ENCODE measurements at places on chromosomes 7 and 10.
A peak's percentile ranks its signal among the peaks of the same experiment; 100 is the strongest.

DNA sequence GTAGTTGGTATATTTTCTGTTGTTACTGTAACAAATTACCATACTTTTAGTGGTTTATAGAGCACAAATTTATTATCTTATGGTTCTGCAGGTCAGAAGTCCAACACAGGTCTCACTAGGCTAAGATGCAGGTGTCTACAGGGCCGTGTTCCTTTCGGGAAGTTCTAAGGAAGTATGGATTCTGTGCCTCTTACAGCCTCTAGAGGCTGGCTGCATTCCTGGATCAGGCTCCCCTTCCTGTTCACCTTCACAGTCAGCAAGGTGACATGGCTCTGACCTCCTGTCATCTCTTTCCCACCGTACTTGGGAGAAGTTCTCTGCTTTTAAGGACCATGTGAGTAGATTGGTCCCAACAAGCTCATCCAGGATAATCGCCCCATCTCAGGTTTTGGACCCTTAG lies 37.3 kb downstream of the BMPR1A start:
- no peak for DNase-seq

DNA sequence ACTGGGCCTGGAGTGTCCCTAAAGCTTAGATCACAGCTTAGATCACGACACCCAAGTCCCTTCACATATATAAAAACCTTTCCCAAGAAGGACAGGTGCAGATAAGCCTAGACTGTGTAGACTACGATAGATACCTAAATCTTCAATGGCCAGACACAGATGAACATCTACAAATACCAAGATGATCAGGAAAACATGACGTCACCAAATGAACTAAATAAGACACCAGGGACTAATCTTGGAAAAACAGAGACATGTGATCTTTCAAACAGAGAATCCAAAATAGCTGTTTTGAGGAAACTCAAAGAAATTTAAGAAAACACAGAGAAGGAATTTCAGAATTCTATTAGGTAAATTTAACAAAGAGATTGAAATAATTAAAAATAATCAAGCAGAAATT lies 1082.6 kb upstream of the PHF14 start:
- no peak for DNase-seq

GRCh38 chr7:1021366-1021765 lies 23.0 kb upstream of the GPR146 start:
- no peak for DNase-seq

- DNase-seq: no peak
Measured at GRCh38 chr10:97047083-97047736, 138.5 kb downstream of the SLIT1 start.

DNA sequence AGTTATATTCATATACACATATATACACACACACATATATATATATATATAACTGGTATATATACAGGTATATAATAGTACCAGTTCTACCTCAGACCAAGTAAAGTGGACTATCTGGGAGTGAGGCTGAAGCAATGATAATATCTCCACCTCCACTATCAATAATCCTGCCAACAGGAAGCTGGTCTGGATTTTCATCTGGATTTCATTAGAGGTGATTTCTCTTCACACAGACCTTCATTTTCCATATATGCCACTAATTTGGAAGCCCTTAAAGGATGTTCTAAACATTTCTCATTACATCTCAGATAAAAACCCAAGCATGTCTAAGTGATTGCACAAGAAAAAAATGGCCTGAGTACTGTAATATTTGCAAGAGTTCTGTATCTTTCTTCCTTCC lies 1.7 kb upstream of the SLC35B4 start:
- no peak for DNase-seq

GRCh38 chr10:102628451-102628911 lies 15.8 kb upstream of the TRIM8 start:
- no peak for DNase-seq

- no peak for DNase-seq
Measured at GRCh38 chr10:66927971-66928770, 2.3 kb downstream of the LRRTM3 start.

DNA sequence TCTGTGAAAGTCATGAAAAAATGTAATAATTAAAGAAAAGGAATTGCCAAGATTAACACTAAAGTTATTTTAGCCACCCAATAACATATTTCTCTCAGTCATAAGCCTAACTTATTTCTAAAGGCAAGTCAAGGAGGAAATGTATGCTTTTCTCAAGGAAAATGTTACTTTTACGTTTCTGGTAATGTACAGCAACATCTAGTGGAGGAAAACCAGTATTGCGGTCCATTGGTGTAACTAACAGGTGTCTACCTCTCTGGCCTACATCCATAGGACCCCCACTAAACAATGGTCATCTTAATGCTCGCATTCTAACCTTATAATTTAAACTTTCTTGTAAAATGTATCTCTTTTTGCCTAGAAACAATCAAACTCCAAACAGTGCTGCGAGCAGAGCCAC lies 437.5 kb downstream of the KIF20B start:
- no peak for DNase-seq

DNA sequence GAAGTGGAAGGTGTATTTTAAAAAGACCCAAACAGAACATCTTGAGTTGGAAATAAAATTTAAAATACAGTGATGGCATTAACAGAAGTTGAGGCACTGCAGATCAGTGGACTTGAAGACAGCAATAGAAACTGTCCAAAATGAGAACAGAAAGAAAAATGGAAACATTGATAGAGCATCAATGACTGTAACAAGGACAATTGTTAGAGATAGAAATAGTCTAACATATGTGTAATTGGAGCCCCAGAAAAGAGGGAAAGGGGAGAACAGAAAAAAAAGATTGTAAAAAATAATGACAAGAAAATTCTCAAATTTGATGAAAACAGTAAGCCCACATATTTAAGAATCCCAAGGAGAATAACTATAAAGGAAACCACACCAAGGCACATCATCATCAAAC lies 29.4 kb downstream of the VKORC1L1 start:
- no peak for DNase-seq

DNA sequence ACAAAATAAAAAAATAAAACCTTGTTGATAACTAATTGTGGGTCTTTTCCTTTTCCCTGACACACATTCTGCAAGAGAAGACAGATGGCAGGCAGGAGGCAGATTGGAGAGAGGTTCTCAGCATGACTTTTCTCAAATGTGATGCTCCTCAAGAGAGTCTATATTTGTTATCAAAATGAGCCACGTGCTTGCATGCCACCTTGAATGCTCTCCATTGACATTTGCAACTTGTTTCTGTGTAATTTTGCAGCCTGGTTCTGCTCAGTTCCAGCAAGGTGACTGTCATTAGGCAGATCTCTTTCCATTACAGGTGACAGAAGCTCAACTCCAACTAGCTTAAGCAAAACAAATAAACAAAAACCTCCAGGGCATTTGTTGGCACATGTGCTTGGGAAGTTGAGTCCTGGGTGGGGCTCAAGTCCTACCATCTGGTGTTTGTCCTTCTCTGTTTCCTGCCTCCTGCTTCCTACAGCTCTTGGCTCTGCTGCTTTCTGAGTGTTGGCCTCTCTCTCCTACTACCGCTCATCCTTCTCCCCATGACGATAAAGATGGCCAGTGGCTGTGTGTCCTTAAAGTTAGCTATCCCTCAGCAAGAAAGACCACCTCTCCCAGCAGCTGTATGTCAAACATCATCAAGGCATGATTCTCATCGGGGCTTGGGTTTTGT lies 56.7 kb downstream of the GRK5 start:
- DNase-seq: no peak

- DNase-seq: no peak
Measured at GRCh38 chr7:75992083-75992755, 2.2 kb downstream of the TMEM120A start.

DNA sequence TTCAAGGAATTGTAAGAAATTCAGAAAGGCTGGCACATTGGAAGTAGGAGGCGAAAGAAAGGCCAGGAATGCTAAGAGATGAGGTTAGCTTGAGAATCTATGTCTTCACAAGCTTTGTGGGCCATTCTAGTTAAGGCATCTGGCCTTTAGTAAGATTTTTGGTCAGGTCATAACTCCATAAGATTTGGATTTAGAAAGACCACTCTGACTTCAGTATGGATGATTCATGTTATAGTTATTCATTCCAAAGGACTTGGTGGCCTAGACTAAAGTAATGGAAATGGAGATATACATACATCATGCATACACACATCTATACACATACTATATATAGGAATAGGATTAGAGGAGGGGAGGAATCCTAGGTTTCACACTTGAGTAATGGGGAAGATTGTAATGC lies 77.5 kb downstream of the SEPTIN7 start:
- no peak for DNase-seq

GRCh38 chr7:94133460-94133859 lies 129.3 kb upstream of the BET1 start:
- no peak for DNase-seq

GRCh38 chr7:12765431-12766100 lies 78.1 kb downstream of the ARL4A start:
- no peak for DNase-seq

- DNase-seq: peak; percentile 17
Measured at GRCh38 chr10:122435212-122435827, 19.1 kb upstream of the ARMS2 start.

GRCh38 chr7:32515890-32516550 lies 20.7 kb downstream of the AVL9 start:
- DNase-seq: no peak

GRCh38 chr7:18886832-18887231 lies 230.6 kb downstream of the TWIST1 start:
- DNase-seq: no peak

- no peak for DNase-seq
Measured at GRCh38 chr7:90749774-90750173, 153.7 kb downstream of the CDK14 start.

DNA sequence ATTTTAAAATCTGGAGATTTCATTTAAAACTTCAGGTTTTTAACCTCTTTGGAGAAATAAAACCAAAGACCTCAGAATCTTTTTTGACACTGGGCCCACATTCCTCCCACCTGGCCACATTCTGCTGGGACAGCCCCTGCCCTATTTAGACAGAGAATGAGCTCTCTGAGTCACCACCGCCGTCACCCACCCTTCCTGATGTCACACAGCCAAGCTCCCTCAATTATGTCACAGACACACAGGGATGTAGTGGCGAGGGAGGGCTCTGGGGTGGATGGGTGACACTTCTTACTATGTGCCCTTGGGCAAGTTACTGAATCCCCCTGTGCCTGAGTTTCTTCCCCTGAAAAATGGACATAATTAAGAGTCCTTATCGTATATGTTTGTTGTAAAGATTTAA lies 162.6 kb downstream of the RAB11FIP2 start:
- no peak for DNase-seq

GRCh38 chr10:114320249-114321116 lies 81.4 kb downstream of the VWA2 start:
- no peak for DNase-seq

GRCh38 chr10:4353964-4354363 lies 472.0 kb upstream of the AKR1E2 start:
- no peak for DNase-seq

DNA sequence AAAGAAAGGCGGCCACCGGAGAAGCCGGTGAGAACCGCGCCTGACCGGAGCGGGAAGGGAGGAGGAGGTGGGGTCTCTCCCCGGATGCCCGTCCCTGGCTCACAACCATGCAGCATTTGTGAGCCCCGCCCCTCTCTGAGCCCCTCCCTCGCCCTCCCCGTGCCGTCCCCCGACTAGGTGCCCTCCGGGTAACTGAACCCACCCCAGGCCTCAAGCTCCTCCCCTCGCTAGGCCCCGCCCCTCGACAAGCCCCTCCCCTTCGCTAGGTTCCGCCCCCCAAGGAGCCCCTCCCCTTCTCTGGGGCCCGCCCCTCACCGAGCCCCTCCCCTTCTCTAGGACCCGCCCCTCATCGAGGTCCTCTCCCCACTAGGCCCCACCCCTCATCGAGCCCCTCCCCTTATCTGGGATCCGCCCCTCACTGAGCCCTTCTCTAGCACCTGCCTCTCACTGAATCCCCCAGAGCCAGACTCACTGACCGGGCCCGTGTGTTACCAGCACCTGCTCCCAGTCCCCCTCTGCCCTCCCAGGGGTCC lies 42.2 kb upstream of the HSPB1 start:
- DNase-seq: no peak

DNA sequence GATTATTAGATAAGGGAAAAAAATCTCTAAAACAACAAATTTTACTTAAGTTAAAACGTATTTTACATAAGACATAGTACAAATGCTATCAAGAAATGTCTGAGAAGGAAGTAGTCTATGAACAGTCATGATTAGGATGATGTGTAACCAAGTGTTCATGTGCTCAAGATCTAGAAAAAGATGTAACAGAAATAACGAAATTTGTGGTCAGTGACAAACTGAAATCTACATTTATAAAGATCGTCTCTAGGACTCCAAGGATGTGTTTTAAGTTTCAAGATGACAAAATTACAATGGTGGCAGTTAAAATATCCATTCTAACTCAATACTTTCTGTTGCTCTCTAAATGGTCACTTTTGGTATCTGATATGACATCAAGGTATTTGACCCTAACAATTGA lies 17.2 kb downstream of the PPP3CB start:
- no peak for DNase-seq

DNA sequence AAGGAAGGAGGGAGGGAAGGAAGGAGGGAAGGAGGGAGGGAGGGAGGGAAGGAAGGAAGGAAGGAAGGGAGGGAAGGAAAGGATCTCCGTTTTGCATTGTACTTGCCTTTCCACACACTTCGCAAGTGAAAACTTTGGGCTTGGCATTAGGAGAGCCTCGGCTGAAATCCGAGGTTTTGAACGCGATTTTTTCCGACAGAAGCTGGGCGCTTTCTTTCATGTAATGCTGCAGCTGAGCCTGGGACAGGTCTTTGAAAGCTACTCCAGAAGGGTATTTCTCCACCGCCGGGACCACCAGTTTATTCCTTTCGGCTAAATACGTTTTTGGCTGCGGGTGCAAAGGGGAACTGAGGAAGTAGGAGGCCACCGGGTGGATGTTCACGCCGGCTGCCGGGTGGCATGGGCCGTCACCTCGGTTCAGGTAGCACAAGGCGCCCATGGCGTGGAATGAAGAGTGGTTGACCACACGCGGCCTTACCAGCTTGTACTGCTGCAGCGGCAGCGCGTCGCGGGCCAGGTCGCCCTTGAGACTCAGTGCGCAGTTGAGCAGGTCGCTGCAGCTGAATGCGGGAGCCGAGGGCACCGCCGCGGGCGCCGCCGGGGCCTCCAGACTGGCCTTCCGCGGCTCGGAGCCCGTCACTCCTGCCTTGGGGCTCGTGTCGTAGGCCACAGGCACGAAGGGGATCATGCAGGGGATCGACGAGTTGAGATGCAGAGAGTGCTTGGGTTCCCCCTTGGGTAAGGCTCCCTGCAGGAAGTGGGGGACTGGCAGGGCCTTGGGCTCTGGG lies 825 bp downstream of the FEZF1 start:
- DNase-seq: no peak

GRCh38 chr7:130009848-130010688 lies 41.1 kb downstream of the ZC3HC1 start:
- no peak for DNase-seq
